Left hindlimb (tissue), 1 donor: ENCODE measurements at places on chromosomes 5 and 9.

DNA sequence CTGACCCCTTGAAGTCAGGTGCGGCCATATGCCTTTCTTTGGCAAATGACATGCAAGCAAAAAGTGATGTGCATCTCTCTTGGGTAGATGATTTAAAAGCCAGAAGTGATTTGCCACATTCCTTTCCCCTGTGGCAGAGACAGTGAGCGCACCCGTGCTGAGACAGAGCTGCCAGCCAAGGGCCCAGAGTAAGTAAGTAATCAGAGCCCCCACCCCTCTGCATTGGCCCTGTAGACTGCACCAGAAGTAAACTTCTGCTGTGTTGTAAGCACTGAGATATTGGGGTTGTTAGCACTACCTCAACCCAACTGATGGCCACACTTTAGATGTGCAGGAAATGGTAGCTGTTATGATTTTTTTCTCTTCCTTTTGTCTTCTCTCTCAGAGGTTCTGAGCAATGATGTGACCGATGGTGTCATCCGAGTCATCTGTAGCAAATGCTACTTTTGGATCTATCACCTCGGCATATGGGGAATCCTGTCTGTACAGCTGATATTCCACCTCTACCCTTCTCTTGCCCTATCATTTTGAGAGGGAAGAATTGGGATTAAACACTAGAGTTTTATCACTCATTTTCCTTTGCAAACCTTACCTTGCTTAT lies 58.0 kb downstream of the DOCK2 start:
- DNase-seq: no peak

- no peak for DNase-seq
Observed at GRCh38 chr9:16125629-16126028, 572.8 kb downstream of the CCDC171 start.

DNA sequence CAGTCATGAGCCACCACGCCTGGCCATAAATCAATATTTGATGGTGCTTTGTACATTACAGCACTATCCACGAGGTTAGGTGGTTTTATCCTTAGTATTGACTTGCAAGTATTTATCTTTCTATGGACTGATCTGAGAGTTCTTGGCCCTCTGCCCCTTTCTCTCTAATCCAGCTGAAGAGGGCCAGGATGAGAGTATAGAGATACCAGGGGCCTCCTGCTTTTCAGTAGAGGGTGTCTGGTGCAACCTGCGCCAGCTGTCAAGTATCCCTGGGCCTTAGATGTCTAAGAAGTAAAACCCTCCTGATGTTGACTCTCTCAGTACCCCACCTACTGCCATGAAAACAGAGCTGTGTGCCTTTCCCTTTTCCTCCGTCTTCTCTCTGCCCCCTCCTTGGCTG lies 153.4 kb downstream of the SLIT3 start:
- DNase-seq: no peak

- no peak for DNase-seq
Observed at GRCh38 chr5:161420521-161420920, 126.0 kb downstream of the GABRB2 start.

DNA sequence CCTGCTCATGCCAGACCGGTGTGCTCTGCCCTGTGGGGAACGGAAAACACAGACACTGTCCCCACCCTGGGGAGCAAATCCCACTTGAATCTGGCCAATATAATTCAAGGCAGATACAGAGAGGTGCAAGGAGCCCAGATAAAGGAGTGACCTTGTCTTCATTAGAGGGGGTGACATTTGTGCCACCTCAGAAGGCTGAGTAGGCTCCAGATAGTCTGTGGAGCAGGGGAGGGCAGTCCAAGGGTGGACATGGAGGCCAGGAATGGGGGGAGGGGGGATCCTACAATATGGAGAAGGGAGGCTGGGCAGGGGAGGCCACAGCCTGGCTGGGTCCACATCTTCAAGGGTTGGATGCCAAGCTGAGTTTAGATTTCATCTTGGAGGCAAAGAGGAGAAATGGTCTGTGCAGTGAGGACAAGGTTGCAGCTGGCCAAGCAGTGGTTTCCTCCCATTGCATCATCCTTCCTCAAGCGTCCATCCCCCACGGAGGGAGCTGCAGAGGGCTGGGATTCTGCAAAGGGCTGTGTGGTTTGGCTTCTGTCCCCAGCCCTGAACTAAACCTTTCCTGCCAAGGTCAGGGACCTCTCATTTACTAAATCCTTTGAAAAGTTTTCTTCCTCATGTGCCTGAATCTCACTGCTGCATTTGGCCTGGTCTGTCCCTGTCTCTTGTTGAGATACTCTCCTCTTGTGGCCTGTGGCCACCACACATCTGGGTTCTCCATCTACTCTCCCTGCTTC lies 60.1 kb downstream of the GALNT12 start:
- peak; percentile 72 for DNase-seq

DNA sequence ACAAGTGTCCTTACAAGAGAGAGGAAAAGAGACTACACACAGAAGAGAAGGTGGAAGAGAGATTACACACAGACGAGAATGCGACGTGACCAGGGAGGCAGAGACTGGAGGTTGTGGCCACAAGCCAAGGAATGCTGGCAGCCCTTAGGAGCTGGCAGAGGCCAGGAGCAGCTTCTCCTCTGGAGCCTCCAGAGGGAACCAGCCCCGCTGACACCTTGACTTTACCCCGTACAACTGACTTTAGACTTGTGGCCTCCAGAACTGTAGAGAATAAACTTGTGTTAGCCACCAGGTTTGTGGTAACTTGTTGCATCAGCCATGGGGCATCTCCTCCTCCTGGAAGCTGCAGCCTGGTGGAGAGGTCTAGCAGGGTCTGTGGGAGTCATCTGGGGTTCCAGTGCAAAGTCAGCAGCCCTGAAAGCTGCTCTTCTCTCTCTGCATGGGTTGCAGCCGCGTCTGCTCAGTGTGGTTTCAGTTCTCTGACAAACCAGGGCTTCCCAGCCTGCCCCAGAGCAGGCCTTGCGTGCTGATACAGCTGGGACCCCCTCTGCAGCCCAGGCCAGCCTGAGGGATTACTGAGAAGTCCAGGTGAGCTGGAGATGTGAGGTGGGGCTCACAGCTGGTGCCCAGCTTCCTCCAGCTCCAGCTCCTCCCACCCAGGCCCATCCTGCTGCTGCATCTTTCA lies 30.8 kb upstream of the CNOT6 start:
- no peak for DNase-seq

GRCh38 chr9:88355166-88355565 lies 33.1 kb upstream of the SPIN1 start:
- no peak for DNase-seq

GRCh38 chr5:166594567-166594966 lies 1696.9 kb upstream of the WWC1 start:
- DNase-seq: no peak

DNA sequence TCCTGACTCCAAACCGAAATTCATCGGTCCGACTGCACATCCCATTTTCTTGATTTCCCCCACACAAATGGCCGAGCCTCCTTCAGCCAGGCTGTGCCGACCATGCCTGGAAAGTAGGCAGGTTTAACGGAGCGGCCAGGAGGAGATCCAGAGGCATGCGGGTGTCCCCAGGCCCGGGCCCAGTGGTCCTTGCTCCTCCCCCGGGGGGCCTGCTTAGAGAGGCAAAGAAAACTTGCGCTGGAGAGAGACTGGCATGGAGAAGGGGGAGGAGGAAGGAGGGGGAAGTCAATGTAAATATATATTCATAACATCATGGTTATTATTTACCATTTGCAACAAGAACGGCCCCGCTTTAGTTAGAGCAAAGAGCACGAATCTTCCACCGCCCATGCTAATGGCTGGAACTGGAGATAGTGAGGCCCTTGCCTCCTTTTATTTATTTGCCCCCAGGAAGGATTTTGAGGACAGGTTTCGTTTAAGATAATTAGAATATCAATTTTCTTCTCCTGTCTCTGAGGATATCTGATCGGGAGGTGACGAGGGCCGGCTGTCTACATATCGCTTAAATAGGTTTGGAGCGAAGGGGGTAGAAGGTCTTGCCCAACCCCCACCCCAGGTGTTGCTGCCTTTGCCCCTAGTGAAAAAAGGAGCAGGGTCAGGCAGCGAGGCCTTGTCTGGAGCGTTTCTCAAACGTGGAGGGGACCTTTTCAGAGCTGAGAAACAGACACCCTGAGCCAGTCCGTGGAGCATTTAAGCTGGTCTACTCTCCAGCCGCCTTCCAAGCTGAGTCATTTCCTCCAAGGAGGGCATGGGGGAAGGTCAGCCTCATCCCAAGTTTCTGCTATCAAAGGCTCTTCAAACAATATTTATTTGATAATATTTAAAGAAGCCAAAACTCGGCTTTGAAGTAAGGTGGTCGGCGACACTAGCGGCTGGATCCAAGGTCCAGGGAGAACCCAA lies 2.5 kb downstream of the BARHL1 start:
- DNase-seq: no peak

DNA sequence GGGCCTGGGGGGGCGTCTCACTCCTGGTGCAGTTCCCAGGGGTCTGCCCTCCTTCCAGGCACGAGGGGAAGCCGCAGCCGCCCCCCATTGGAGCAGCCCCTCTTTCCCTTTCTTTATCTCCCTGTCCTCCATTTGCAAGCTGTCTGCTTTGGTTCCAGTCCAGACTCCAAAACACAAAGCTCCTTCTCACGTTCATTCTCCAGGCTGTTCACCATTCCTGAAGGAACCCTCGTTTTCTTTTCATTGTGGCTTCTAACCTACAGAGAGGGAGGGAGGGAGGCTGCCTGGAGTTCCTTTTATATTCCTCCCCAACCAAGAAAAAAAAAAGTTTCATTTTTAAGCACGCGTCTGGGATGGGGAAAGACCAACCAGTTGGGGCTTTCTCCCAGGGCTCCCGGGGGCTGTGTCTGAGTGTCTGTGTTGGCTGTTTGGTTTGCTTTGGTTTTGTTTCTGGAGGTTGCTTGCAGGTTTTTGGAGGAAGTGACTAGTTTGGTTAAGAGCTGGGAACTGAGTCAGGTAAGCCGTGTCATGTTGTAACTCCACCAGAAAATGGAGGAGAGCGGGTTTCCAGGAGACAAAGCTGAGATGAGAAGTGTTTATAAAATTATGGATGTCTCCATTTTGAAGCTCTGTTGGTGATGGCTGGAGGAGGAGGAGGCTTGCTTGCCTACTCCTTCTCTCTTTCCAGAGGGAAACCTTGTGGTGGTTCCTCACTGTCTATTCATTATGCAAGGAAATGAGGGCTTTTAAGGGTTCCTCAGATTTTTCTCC lies 1.6 kb downstream of the ZNF462 start:
- DNase-seq: peak; percentile 44

DNA sequence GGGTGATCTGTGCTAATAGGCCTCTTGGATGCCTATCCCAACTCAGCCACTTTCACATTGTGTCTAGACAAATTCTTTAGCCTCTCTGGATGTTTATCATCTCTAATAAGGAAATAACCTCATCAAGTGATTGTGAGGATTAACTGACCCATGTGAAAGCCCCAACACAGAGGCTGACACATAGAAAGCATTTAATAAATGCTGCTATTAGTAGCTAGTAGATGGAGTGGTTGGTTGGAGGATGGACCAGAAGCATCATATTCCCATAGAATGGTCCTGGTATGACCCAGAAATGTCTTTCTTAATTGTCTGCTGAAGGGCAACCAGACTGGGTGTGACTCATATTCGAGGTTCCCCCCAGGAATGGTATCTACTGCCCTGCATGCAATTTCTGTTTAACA lies 124.4 kb downstream of the PIK3R1 start:
- no peak for DNase-seq

DNA sequence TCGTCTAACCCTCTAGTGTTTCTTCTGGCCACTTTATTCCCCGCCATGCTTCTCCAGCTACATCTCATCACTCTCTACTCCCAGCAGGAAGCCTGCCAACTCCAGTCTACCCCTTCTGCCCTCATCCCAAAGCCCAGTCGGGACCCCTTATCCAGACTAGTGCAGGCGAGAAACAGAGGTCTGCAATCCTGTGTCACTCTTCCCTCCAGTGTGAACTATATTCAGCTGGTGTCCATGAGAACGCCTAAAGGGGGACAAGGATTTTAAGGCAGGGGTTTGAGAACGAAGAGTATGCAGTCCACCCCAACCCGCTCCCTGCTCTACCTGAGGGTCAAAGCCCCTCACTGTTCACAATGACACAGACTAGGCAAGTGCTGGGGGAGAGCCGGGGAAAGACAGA lies 41.7 kb upstream of the GABRP start:
- DNase-seq: no peak

DNA sequence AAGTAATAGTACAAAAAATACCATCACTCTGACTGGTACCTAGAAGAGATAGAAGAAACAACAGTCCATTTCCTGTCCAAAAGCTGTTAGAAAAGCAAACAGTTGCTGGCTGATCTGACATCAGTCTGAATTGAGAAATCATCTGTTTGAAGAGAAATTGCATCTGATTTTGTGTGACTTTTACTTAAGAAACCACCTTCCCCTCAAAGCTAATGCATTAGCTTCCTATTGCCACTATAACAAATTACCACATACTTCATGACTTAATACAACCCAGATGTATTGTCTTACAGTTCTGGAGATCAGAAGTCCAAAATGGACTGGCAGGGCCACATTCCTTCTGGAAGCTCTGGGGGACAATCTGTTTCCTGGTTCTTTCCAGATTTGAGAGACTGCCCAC lies 385.9 kb upstream of the TLE4 start:
- DNase-seq: no peak

- peak; percentile 51 for DNase-seq
Observed at GRCh38 chr5:144139586-144139985, 30.9 kb downstream of the YIPF5 start.
